ENCODE measurements at places on chromosomes 12 and 14. TPM values are rescaled to one million over a fixed set of nuclear protein-coding genes. Genes with fewer than 3 reads are reported as not detected.

DNA sequence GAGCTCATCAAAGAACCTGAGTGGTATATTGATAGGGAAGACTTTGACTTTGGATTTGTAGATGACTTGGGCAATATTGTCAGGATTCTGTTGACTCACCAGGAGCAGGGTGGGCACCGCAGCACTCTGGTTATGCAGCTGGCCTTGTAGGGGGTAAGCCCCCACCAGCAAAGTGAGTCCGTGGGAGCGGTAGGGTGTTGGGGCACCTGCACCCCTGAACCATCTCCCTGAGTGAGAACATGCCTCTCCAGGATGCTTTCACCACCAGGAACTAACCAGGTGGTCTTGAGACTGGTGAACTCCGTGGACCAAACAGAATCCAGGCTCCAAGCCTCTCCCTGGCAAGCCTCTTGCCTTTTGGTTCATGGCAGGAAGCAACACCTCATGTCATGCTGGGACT lies 44.0 kb upstream of the EIF5 start:
- DNase-seq: no peak

GRCh38 chr14:21205678-21206581 lies 50.1 kb upstream of the OR5AU1 start:
- no peak for DNase-seq

- DNase-seq: no peak
Observed at GRCh38 chr12:20442322-20442721, 74.0 kb downstream of the PDE3A start.

GRCh38 chr12:30707613-30708342 lies 12.1 kb upstream of the IPO8 start:
- DNase-seq: no peak

DNA sequence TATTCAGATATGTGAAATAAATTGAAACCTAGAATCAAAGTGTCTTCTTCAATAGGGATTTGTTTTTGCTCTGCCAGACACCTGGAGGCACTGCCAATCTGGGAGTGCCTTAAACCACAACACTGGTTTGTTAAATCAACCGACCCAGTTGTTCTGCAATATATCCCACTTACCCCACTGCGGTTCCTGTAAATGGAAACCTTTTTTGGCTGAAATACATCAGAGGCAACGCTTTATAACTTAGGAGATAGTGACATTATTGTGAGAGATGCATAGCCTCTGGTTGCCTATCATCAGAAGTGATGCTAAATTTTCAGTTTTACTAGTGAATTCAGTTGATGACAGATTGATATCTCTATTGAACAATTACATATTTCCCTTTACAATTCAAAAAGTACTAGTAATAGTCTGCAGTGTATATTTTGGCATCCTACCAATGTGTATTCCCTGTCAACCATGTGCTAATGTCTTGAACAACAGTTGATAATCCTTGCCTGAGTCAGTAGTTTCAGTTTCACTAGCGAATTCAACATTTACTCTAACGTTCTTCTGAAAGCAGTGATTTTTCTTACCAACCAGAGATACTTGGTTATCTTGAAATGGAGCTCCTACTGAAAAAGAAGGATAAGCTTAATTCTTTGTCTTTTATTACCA lies 30.5 kb downstream of the PPP2R5C start:
- DNase-seq: no peak

GRCh38 chr14:37601865-37602264 lies 6.4 kb downstream of the TTC6 start:
- no peak for DNase-seq

Gene GPD1
- 1.7 TPM for total RNA-seq
